ENCODE measurements at places on chromosomes 3 and 15.
A peak's percentile ranks its signal among the peaks of the same experiment; 100 is the strongest.

GRCh38 chr3:2837239-2837638, 272.9 kb downstream of the IL5RA start:
- no peak for DNase-seq

- no peak for DNase-seq
Observed at GRCh38 chr3:52253314-52254304, 8.1 kb downstream of the PPM1M start.

DNA sequence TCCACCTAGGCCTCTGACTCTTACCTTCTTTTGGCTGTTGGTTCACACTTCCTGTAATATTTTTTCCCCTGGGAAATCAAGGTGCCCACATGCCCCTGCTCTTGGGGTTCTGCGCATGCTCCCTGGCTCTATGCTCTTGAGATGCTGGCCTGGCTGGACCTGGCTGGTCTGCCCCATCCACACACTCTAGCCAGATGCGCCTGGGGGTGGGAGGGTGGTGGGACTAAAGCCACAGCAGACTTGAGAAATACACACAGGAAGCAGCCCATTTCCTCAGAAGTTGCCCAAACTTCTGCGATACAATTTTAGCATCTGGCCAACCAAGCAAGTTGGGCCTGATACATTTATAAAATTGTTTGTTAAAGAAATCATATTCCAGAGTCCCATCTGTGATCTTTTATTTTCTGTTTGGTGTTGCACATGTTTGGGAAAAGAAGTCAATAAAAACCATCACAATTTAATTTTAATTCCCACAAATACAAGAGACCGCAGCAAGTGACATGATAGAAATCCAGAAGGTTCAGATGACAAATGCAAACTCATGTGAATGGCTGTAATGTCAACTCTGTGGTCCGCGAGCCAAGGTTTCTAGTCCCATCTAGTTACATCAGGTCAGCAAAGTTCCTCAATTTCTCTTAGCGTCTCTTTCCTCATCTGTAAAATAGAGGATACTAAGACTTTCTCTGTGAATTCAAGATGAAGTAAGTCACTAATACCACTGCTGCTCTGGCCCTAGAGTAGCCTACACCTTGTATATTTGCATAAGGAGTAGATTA, 55.9 kb upstream of the MEF2A start:
- DNase-seq: no peak

GRCh38 chr15:74316141-74316540, 51.3 kb downstream of the CYP11A1 start:
- DNase-seq: no peak

DNA sequence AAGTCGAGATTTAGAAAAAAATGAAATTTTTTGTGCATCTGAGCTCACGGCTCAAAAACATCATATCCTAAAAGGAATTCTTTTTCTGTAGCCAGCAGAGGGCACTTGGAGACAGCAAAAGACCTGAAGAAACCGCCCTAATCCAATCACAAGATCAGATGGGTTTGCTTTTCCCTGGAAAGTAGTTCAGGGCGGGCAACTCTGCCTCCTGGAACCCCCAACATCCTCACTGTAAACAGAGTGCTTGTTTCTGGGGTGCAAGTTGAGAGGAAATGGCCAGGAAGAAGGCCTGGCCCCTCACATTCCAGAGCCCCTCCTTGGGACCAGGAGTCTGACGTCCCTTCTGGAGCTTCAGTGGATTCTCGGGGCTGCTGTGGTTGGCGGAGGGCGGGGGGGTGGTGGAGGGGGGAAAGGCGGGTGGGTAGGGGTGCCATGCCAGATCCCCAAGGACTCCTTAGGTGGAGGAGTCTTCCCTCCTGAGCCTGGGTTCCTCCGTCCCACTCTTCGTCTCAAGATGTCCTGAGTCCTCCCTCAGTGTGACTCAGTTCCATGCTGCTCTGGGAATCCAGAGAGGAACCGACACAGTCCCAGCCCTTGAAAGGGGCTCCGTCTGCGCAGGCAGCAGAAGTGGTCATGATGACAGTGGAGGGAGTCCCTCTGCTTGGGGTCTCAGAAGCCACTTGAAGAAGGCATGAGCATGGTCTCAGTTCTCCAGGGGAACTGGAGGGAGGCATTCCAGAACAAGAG, 35.9 kb downstream of the CCK start:
- peak; percentile 14 for DNase-seq

- no peak for DNase-seq
Observed at GRCh38 chr15:31390029-31390428, 63.4 kb downstream of the KLF13 start.

DNA sequence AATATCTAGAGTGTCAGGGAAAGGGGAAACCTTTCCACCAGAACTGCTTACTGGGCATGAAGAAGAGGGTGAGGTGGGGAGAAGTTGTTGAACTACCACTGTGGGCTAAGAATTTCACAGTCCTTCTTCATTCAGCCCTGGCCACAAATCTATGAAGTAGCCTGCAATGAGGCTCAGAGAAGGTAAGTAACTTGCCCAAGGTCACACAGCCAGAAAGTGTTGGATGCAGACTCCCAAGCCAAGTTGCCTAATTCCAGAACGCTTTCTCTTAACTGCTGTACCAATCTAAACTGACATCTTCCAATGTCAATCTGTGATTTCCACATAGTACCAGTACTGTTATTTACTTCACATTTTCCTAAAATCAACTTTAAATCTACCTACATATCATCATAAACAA, 2.1 kb downstream of the CYP1A1 start:
- no peak for DNase-seq

DNA sequence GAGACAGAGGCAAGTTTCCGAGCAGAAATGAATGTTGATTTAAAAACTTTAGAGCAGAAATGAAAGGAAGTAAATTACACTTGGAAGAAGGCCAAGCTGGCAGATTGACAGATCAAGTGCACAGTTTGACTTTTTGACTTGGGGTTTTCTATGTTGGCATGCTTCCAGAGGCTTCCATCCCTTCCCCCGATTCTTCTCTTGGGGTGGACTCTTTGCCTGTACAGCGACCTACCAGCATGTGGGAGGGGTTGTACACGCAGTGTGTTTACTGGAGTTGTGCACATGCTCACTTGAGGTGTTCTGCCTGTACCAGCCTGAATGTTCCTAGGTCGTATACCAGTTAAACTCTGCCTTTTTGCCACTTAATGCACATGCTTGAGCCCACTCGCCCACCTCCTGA, 701.5 kb upstream of the GBE1 start:
- DNase-seq: no peak

- no peak for DNase-seq
Observed at GRCh38 chr3:13210221-13210975, 137.2 kb upstream of the IQSEC1 start.

DNA sequence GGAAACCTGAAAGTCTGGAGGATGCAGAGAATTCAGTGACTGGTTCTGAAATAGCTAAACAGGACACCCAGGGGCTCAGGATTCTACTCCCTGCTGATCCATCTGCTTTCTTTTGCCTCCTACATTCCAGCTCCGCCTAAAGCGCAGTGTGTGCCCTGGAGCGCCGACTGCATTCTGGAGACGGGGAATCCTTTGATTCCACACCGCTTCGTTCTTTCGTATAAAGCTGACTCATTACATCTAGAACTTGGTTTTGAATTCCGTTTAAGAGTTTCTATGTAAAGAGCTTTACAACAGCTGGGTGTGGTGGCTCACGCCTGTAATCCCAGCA, 61.8 kb downstream of the SENP2 start:
- no peak for DNase-seq

GRCh38 chr3:57992452-57993213, 15.6 kb upstream of the FLNB start:
- no peak for DNase-seq

GRCh38 chr3:32764481-32764880, 53.3 kb upstream of the TRIM71 start:
- DNase-seq: no peak

DNA sequence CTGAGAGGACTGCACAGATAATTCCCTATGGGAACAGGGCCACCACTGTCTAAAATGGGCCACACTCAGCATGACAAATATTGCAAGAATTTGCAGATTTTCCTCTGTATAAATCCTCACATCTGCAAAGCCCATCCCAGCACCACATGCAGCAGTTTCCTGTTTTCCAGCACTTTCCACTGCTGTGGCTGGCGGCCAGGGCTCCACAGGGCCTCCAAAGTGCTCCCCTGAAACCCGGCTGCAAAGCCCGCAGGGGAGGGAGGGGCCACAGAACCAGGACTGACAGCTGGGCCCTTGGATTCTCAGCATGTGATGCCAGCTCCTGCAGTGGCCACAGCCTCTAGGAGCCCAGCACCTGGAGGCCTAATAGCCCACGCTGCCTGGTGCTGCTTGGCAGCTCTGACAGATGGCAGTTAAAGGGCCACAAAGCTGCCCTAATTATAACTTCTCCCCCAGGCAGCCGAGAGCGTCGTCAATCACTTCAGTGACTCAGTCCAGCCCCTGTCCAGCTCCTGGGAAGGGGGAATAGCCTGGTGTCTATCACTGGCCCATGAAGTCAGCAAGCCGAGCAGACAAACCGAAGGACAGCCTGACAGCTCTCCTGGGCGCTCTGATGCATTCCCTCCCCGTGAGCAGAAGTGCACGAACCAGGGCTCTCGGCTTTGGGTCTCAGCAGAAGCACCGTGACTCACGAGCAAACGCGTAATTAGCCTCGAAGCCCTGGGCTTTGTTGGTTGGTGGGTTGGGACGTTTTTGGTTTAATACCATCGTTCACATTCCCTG, 4.7 kb downstream of the LRRC15 start:
- DNase-seq: peak; percentile 76

GRCh38 chr15:84731774-84732173, 15.8 kb upstream of the SEC11A start:
- DNase-seq: no peak

DNA sequence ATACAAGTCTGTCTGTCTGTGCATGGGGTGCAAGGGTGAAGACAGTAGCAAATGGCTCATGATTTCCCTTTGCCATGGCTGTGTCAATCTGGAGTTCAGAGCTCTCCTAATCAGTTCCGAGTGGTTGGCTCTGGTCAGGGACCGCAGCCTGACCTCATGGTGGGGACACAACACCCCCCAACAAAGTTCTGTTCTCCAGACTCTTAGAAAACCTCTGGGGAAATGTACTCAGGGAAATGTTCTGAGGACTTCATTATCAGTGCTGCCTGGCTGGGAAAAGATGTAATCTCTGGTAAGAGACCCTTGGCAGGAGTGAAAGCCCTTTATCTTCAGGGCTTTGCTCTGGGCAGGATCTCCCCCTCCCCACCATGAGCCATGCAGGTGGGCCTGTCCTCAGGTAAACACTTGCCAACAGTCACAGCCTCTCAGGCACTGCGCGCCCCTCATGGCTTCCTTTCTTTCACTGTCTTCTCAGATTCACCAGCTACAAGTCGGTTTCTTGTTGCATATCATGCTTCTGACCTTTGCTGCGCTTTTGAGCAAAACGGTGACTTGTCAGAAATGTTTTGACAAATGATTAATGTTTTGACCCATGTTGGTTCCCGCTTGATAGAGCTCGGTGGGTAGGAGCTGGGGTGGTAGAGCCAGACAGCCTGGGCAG, 95.5 kb downstream of the ST6GAL1 start:
- no peak for DNase-seq

DNA sequence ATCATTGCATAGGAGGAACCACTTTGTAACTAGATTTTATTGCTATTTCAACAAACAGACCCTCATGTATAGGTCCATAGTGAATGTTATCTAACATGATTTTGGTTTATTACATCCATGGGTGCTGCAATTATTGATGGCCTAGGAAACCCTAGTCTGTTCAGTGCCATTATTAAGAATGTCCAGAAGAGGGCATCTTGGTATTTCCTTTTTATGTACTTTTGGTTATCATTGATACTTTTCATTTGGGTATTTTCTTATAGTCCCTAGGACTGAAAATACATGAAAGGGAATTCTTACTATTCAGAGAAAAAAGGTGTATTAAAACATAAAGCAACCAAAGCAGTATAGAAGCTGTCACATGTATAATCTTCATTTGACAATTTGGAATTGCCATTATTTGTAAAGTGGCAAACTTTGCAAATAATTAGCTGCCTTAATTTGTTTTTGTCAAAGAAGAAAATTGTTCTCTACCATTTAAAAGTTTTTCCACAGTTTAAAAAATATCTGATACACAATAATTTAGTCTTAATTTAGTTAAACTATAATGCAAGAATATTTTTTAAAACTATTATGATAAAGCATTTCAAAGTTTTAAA, 48.7 kb downstream of the CNOT10 start:
- DNase-seq: no peak

GRCh38 chr15:69893863-69894262, 203.9 kb downstream of the TLE3 start:
- no peak for DNase-seq

DNA sequence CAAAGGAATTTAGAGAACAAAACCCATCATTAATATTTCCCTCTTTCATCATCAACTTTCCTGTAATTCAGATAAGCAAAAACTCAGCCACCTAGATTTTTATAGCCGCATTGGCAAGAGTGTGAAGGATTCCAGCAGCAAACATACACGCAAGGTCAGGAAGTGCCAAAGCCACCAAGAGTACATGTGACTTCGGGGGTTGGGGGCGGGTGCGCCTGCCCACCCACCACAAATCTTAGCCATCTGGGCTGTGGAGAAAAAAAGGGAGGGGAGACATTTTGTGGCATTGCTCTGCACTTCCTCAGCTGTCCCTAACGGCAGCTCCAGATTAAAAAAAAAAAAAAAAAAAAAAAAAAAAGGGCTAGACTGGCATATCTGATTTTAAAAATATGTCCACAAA, 148.4 kb downstream of the TNIK start:
- no peak for DNase-seq

- DNase-seq: no peak
Observed at GRCh38 chr3:78049521-78049920, 1009.6 kb downstream of the ROBO2 start.

DNA sequence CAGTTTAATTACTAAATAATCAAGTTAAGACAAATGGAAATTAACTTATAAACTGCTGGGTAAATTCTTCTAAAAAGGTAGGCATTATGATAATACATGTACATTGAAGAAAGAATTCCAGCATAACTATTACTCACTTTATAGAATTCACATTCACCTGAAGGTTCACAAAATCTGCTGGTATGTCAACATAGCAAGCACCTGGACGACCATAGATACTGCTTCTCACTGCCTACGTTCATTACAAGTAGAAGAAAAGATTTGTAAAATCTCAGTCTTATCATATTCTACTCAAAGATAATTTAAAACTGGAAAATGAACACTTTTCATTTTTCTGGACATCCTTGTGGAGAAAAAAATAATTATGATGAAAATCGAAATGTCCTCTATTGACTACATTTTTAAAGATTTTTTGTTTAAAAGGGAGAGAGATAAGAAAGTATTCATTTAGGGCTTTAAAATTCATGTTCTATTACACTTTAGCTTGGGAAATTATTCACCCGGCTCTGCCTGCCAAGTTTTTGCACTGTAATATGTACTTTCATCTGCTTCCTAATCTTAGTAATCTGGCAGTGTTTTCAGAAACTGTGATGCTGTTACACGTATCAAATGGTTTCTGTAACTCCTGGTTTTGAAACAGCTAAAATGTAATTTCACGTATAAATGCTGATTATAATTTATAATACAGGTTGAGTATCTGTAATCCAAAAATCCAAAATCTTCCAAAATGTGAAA, 16.1 kb downstream of the HACL1 start:
- DNase-seq: no peak

GRCh38 chr3:86913160-86913559, 77.8 kb downstream of the VGLL3 start:
- DNase-seq: no peak

All from T1000 (cell line).